RPMI7951 (cell line): ENCODE measurements at places on chromosomes 7 and 10. TPM values are rescaled to one million over a fixed set of nuclear protein-coding genes. Genes with fewer than 3 reads are reported as not detected.

Gene CACNA2D1
- 7.2 and 9.3 TPM in 2 replicates for total RNA-seq

Gene COBL
- total RNA-seq = not detected in 2 replicates

Gene DYNC1I1
- total RNA-seq = 2.0 and 2.5 TPM in 2 replicates

Gene GDF10
- not detected in 2 replicates for total RNA-seq

Gene HTRA1
- total RNA-seq = 136 and 182 TPM in 2 replicates

Gene FBXL15
- 5.3 and 6.1 TPM in 2 replicates for total RNA-seq

Gene SP8
- total RNA-seq = not detected in 2 replicates
